GM20000 (cell line): ENCODE measurements at places on chromosomes 4 and X.

- DNase-seq: no peak
These were observed 297.9 kb upstream of the LCORL start for GRCh38 chr4:18319431-18319830.

DNA sequence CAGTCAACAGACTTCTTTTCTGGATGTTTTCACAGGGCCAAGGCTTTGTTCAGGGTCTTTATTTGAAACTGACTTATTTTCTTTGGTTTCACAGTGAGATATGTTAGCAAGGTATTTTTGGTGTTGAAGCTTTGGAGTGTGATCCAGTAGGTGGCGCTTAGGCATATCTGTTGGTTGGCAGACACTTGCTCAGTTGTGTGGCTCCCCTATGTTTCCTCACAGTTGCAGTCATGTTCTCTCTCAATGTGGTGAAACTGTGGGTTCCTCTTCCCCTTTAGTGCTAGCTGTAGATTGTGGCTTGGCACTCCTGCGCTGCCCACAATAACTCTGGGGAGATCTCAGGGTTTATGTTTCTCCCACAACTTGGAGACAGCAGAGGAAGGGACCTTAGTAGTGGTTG is 460.8 kb downstream of the SLITRK2 start:
- DNase-seq: no peak

DNA sequence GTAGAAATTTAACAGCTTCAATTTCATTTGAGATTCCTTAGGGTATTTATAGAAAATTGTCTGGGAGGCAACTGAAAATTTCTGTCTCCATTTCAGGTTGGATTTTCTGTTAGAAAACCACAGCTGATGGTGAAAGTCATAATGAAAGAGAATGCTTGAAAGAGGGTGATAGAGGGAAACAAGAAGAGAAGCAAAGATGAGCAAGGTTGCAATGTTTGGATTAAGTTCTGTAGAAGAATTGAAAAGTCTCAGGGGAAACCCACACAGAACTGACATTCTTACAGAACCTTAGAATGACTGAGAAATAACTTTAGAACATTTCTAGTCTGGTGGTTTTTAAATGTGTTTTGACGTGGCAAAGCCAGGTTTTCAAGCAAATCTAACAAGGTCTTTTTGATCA is 14.7 kb downstream of the GBA3 start:
- DNase-seq: no peak

GRCh38 chr4:14906805-14907204 is 95.5 kb upstream of the CPEB2 start:
- no peak for DNase-seq

DNA sequence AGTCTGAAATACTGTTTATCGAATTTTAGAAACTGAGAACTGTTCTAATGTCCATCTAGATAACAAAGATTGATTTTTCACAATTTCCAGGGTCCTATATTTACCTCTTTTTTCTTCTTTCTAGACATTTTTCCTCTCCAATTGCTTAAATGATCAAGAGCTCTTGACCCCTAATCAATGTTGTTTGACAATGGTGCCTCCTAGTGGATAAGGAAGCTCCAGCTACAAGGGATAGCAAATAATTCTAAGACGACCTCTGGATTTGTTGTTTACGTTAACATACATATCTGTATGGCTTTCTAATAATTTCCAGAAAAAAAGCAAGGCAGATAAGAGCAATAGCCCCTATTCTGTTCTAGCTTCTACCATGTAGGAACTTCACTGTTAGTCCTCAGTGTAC is 35.8 kb downstream of the GPR82 start:
- DNase-seq: peak; percentile 14

- no peak for DNase-seq
These were observed at the start of gene RGN for GRCh38 chrX:47078129-47079043. Gene RGN (plus strand): TSS chrX:47078443. CDS start chrX:47081145, 2,702 bp downstream.

GRCh38 chr4:55783584-55783983 is 36.0 kb upstream of the EXOC1L start:
- DNase-seq: no peak
